ENCODE measurements at places on chromosomes 16 and 17. TPM values are rescaled to one million over a fixed set of nuclear protein-coding genes. Genes with fewer than 3 reads are reported as not detected.

GRCh38 chr16:74190292-74190691, 106.3 kb upstream of the PSMD7 start:
- DNase-seq: no peak
- H3K4me1 ChIP-seq: no peaks in the 10 kb centered on the region
- H3K36me3 ChIP-seq: no peaks in the 10 kb centered on the region
- H3K4me3 ChIP-seq: no peak overlapping the region
- no peak overlapping the region for H3K27ac ChIP-seq
- no peaks in the 10 kb centered on the region for H3K27me3 ChIP-seq

DNA sequence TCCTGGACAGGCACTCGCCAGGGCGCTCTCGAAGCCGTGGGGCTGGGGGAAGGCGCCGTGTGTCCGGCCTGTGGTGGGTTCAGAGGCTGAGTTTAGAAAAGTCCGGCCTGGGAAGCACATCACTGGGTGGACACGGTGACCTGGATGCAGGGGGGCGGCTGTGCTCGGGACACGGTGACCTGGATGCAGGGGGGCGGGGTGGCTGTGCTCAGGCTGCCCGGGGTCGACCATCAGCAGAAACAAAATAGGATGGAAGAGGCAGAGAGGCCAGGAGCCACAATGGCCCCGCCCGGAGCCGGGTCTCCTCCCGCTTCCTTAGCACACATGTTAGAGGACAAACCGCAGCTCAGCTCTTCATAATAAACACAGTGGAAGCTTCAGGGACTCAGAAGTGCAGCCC, 43.2 kb upstream of the GNG13 start:
- H3K27me3 ChIP-seq: no peaks in the 10 kb centered on the region
- no peaks in the 10 kb centered on the region for H3K36me3 ChIP-seq
- H3K27ac ChIP-seq: no peak overlapping the region
- DNase-seq: no peak
- no peak overlapping the region for H3K4me3 ChIP-seq
- no peaks in the 10 kb centered on the region for H3K4me1 ChIP-seq

GRCh38 chr17:38338053-38338452, 5.7 kb downstream of the GPR179 start:
- H3K4me3 ChIP-seq: no peak overlapping the region
- no peaks in the 10 kb centered on the region for H3K4me1 ChIP-seq
- peaks cover 2% of the 10 kb centered on the region for H3K27me3 ChIP-seq
- no peaks in the 10 kb centered on the region for H3K36me3 ChIP-seq
- no peak overlapping the region for H3K27ac ChIP-seq
- DNase-seq: no peak

DNA sequence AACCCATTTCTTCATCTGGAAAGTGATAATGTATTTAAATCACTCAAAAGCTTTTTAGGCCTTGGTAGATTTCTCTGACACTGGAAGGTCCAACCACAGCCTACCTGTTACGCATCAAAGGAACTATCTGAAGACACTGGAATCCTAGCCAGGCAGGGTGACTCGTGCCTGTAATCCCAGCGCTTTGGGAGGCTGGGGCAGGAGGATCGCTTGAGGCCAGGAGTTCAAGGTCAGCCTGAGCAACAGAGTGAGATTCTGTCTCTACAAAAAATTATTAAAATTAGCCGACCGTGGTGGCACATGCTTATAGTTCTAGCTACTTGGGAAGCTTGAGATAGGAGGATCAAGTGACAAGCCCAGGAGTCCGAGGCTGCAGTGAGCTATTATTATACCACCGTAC, 18.4 kb upstream of the G6PC1 start:
- H3K27ac ChIP-seq: no peak overlapping the region
- no peaks in the 10 kb centered on the region for H3K27me3 ChIP-seq
- no peak for DNase-seq
- H3K4me1 ChIP-seq: no peaks in the 10 kb centered on the region
- no peaks in the 10 kb centered on the region for H3K36me3 ChIP-seq

DNA sequence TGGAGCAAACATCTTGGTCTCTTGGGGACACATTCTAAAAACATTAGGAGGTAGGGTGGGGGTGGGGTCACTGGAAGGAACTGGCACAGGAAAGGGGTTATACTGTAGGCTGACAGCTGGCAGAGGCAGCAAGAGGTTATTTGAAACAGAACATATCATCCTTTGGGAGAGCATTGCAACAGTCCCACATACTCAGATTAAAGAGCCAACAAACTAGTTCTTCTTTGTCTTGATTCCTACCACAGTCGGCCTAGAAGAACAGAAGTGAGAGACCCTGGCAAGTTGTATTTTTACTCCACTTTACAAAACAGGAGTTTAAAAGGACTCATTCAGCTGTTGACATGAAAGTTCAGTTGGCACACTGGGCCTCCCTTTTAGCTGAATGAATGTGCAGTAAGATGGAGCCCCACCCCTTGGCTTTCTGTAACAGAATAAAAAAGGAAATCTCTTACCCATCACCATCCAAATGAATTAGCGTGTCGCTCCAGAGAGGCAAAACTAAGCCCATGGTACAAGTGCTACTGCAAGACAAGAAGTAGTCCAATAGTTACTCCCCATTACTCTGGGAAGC, 54.6 kb upstream of the CORO6 start:
- DNase-seq: no peak
- peaks cover 61% of the 10 kb centered on the region for H3K36me3 ChIP-seq
- H3K27me3 ChIP-seq: no peaks in the 10 kb centered on the region
- no peak overlapping the region for H3K27ac ChIP-seq
- H3K4me1 ChIP-seq: peaks cover 2% of the 10 kb centered on the region
- H3K4me3 ChIP-seq: no peak overlapping the region

GRCh38 chr16:11180489-11180888, 75.5 kb downstream of the SOCS1 start:
- H3K4me3 ChIP-seq: no peak overlapping the region
- no peak for DNase-seq
- H3K27me3 ChIP-seq: no peaks in the 10 kb centered on the region
- H3K27ac ChIP-seq: no peak overlapping the region

GRCh38 chr16:28845293-28845692, 855 bp downstream of the TUFM start:
- no peaks in the 10 kb centered on the region for H3K27me3 ChIP-seq
- peaks cover 33% of the 10 kb centered on the region for H3K36me3 ChIP-seq
- H3K4me1 ChIP-seq: peaks cover 34% of the 10 kb centered on the region
- peak; percentile 19 for DNase-seq

DNA sequence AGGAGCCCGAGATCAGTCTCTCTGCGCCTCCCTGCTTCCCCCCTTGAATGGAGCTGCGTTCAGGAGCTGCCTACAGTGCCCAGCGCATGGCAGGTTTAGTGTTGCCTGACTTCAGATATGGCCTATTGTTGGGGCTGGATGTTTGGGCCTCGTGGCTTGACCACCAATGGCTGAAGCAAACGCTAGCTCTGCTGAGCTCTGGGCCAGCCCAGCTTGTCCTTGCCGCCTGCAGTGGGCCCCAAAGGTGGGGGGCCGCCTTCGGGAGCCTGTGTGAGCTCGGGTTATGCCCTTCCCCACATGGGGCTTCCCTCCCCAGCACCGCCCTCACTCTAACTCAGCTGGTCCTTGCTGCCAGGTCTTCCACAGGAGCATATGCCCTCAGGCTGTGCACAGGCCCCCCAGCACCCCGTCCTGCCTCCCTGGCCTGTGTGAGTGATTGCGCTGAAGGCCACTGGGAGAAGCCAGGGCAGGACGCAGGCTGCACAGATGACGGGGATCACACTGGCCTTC, 2.0 kb upstream of the METTL26 start:
- DNase-seq: no peak
- H3K36me3 ChIP-seq: no peaks in the 10 kb centered on the region
- no peaks in the 10 kb centered on the region for H3K27me3 ChIP-seq
- H3K4me1 ChIP-seq: peaks cover 47% of the 10 kb centered on the region

GRCh38 chr17:58760248-58760647, 4.6 kb downstream of the PPM1E start:
- peaks cover 14% of the 10 kb centered on the region for H3K4me1 ChIP-seq
- H3K27me3 ChIP-seq: peaks cover 34% of the 10 kb centered on the region
- DNase-seq: no peak

DNA sequence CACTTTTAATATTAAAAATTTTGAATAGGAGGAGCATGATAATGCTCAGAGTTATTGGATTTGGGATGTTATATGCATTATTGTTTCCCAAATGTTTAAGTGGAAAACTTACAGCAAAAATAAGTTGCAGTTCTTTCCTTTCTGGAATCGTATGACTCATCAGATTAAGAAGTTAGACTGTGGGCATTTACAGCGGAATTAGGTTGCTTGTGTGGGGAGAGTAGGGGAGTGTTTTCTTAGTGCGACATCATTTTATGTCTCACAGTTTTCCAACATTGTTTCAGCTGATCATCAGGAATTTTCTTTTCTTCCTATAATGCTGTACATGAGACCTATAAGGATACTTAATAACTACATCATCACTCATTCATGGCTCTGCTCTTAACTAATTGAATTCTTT, 1631.8 kb downstream of the CDH8 start:
- no peak for DNase-seq
- H3K27me3 ChIP-seq: no peaks in the 10 kb centered on the region
- no peaks in the 10 kb centered on the region for H3K4me1 ChIP-seq
- no peak overlapping the region for H3K27ac ChIP-seq
- H3K36me3 ChIP-seq: no peaks in the 10 kb centered on the region

GRCh38 chr17:83083368-83084201, 4.2 kb downstream of the METRNL start:
- DNase-seq: peak; percentile 46
- H3K27me3 ChIP-seq: peaks cover 6% of the 10 kb centered on the region

- H3K4me1 ChIP-seq: peaks cover 50% of the 10 kb centered on the region
- DNase-seq: no peak
- H3K36me3 ChIP-seq: peaks cover 30% of the 10 kb centered on the region
- no peak overlapping the region for H3K4me3 ChIP-seq
- no peaks in the 10 kb centered on the region for H3K27me3 ChIP-seq
- H3K27ac ChIP-seq: no peak overlapping the region
Measured at GRCh38 chr16:19697756-19698318, 20.2 kb downstream of the KNOP1 start.

- no peaks in the 10 kb centered on the region for H3K36me3 ChIP-seq
- DNase-seq: no peak
- no peaks in the 10 kb centered on the region for H3K4me1 ChIP-seq
Measured at GRCh38 chr17:41505809-41506767, 676 bp upstream of the KRT13 start.

DNA sequence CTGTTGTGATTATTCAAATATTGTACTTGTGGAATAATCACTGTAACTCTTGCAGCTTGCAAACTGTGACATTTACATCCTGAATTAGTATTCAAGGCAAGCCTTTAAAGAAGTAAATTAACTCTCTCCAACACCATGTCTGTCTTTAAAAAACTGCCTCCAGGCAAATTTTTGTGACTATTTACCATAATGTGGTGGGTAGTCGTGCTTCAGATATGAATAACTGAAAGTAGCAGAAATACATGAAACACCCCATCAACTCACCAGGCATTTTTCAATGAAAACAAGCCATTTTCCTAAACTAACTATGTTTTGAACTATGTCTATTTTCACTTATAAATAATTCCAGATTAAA, 217.4 kb upstream of the PSMD7 start:
- no peaks in the 10 kb centered on the region for H3K4me1 ChIP-seq
- H3K4me3 ChIP-seq: no peak overlapping the region
- H3K27ac ChIP-seq: no peak overlapping the region
- H3K27me3 ChIP-seq: no peaks in the 10 kb centered on the region
- no peaks in the 10 kb centered on the region for H3K36me3 ChIP-seq
- DNase-seq: no peak

DNA sequence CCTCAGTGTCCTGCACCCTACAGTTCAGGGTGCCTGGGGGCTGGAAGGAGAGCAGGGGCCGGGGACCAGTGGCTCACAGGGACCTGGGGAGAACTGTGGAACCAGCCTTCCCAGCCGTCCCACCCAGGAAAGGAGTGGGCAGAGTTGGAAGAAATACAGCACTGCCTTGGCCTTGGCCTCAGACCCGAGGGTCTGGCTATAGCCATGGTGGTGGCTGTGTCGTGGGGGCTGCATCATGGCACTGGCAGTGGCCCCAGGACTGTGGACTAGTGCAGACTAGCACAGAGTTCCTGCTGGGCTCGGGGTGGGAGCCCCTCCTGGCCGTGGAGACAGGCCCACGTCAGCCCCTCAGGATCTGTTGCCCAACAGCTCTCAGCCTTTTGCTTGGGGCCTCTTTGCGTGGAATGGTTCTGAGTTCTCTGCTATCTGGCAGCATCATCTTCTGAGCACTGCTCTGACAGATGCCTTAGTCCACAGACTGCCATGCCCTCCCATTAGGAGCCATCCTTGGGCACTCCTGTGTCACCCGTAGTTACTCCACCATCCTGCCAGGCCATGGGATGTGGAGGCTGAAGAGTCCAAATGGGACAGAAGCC, 12.6 kb upstream of the DNASE1 start:
- DNase-seq: no peak
- no peak overlapping the region for H3K27ac ChIP-seq
- H3K27me3 ChIP-seq: no peaks in the 10 kb centered on the region
- H3K4me1 ChIP-seq: peaks cover 10% of the 10 kb centered on the region
- H3K36me3 ChIP-seq: peaks cover 37% of the 10 kb centered on the region

DNA sequence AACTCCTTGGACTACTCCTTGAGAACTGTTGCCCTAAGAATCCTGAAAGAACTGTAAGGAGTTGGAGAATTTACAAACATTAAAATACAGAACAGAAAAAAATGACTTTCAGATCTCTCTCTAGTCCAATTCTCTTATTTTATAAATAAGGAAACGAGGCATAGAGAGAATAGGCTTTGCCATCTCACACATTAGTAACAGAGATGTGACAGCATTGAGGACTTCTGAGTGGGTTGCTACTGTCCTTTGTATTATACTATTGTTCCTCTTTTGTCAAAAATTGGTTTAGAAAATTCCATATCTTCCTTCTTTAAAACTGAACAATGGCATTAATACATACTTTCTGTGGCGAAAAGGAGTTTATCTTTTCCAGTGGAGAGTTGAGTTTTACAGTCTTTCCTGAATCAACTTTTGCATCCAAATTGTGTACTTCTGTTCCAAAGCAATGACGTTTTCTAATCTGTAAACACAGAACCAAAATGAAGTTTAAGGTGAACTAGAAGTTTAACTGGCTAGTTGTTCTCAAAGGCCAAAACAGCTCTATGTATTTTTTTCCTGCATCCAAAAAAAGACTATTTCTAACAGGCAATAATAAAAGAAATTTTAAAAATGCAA, 16.5 kb downstream of the BRIP1 start:
- H3K4me3 ChIP-seq: no peak overlapping the region
- no peaks in the 10 kb centered on the region for H3K4me1 ChIP-seq
- no peaks in the 10 kb centered on the region for H3K27me3 ChIP-seq

DNA sequence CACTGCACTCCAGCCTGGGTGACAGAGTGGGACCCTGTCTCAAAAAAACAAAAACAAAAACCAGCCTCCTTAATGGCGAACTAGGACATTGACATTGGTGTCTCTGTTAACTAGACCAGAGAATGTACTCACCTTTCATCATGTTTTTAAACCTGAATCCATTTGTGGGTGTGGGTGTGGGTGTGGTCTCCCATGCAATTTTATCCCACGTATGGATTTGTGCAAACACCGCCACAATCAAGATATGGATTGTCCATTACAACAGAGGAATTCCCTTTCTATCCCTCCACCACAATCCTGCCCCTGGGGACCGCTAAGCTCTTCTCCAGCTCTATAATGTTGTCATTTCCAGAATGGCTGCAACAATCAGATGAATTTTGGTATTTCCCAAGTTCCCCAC, 49.9 kb downstream of the DNAH17 start:
- no peaks in the 10 kb centered on the region for H3K4me1 ChIP-seq
- H3K36me3 ChIP-seq: no peaks in the 10 kb centered on the region
- no peak overlapping the region for H3K4me3 ChIP-seq
- H3K27me3 ChIP-seq: no peaks in the 10 kb centered on the region
- H3K27ac ChIP-seq: no peak overlapping the region

NUBP2 gene
- total RNA-seq: 36.4 TPM

PKMYT1 gene
- 0.47 TPM for total RNA-seq

STH gene
- not detected for total RNA-seq

MYH1 gene
- not detected for total RNA-seq

CUEDC1 gene
- 1.0 TPM for total RNA-seq

ABCC11 gene
- total RNA-seq: 0.08 TPM

MYCBPAP gene
- total RNA-seq: 0.78 TPM

KRT15 gene
- total RNA-seq: not detected

BRIP1 gene
- 1.0 TPM for total RNA-seq

ADAM11 gene
- 0.47 TPM for total RNA-seq

KRTAP4-1 gene
- not detected for total RNA-seq
